ENCODE measurements at places on chromosomes 12 and 14. TPM values are rescaled to one million over a fixed set of nuclear protein-coding genes. Genes with fewer than 3 reads are reported as not detected.

The SIRT4 gene
- 1.00 TPM for total RNA-seq

The SMIM10L1 gene
- total RNA-seq: 5.3 TPM

The C12orf54 gene
- total RNA-seq: not detected

The NKX2-1 gene
- not detected for total RNA-seq

The EPYC gene
- 0.09 TPM for total RNA-seq

The SERPINA10 gene
- total RNA-seq: not detected

The RPGRIP1 gene
- not detected for total RNA-seq

The FOXM1 gene
- total RNA-seq: 1.8 TPM

The LTBP2 gene
- total RNA-seq: 71.0 TPM

The CORO1C gene
- 199 TPM for total RNA-seq

The FAM186B gene
- 0.28 TPM for total RNA-seq

The MIPOL1 gene
- total RNA-seq: 8.0 TPM

The TAS2R8 gene
- total RNA-seq: not detected

The LIMA1 gene
- 107 TPM for total RNA-seq

The UBE2N gene
- 89.2 TPM for total RNA-seq

The TAS2R50 gene
- total RNA-seq: 2.4 TPM

The RARG gene
- 21.2 TPM for total RNA-seq

The DIO2 gene
- total RNA-seq: 14.1 TPM

The KRT6C gene
- total RNA-seq: not detected

The TOMM20L gene
- not detected for total RNA-seq

The PLCZ1 gene
- total RNA-seq: not detected

The SLC2A14 gene
- total RNA-seq: not detected

The SLC38A4 gene
- 4.2 TPM for total RNA-seq

The ZNF891 gene
- total RNA-seq: 0.92 TPM

The SIX4 gene
- 7.8 TPM for total RNA-seq

The DEGS2 gene
- total RNA-seq: 0.46 TPM

The SMOC1 gene
- 0.65 TPM for total RNA-seq

The FAM222A gene
- total RNA-seq: under 0.01 TPM

The ASPG gene
- total RNA-seq: not detected

The DGLUCY gene
- total RNA-seq: 34.7 TPM

The TAS2R9 gene
- not detected for total RNA-seq

The ADSS1 gene
- total RNA-seq: 5.3 TPM
